ENCODE measurements at places on chromosomes 1 and 21.

- DNase-seq: no peak
These were observed 30.7 kb upstream of the ANGPTL1 start for GRCh38 chr1:178901482-178902125.

- DNase-seq: no peak
These were observed 5.0 kb upstream of the PLCH2 start for GRCh38 chr1:2471159-2471471.

- no peak for DNase-seq
These were observed 25.4 kb upstream of the RGS16 start for GRCh38 chr1:182629499-182630096.

GRCh38 chr1:12106153-12106552 is 43.0 kb downstream of the TNFRSF8 start:
- DNase-seq: no peak
